ENCODE measurements at places on chromosomes 16 and 17. TPM values are rescaled to one million over a fixed set of nuclear protein-coding genes. Genes with fewer than 3 reads are reported as not detected.

NHLRC4 gene
- total RNA-seq: 0.52 TPM

EVI2A gene
- total RNA-seq: not detected

C16orf92 gene
- total RNA-seq: not detected

GRCh38 chr17:62931101-62931500 lies 34.9 kb upstream of the TANC2 start:
- peaks cover 9% of the 10 kb centered on the region for H3K4me1 ChIP-seq
- H3K4me3 ChIP-seq: no peak overlapping the region
- peaks cover 2% of the 10 kb centered on the region for H3K27me3 ChIP-seq
- H3K27ac ChIP-seq: no peak overlapping the region
- no peak for DNase-seq

- H3K36me3 ChIP-seq: no peaks in the 10 kb centered on the region
- no peak overlapping the region for H3K4me3 ChIP-seq
- H3K27ac ChIP-seq: no peak overlapping the region
- peaks cover 21% of the 10 kb centered on the region for H3K27me3 ChIP-seq
- DNase-seq: no peak
These were observed 491.0 kb downstream of the CDH13 start for GRCh38 chr16:83117810-83118209.

DNA sequence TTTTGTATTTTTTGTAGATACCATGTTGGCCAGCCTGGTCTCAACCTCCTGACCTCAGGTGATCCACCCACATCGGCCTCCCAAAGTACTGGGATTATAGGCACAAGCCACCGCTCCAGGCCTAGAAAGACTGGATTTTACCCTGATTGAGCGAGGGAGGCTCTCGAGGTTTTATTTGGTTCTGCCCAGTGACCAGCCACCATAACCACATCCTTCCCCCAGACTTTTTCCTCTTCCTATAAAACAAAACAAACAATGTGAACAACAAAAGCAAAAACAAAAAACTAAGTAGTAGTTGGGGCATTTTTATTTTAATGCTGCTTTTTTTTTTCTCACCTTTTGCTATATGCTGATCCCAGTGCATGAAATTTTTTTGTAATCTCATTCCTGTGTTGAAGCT lies 509.6 kb downstream of the MAF start:
- H3K4me1 ChIP-seq: no peaks in the 10 kb centered on the region
- no peak for DNase-seq
- H3K36me3 ChIP-seq: no peaks in the 10 kb centered on the region

DNA sequence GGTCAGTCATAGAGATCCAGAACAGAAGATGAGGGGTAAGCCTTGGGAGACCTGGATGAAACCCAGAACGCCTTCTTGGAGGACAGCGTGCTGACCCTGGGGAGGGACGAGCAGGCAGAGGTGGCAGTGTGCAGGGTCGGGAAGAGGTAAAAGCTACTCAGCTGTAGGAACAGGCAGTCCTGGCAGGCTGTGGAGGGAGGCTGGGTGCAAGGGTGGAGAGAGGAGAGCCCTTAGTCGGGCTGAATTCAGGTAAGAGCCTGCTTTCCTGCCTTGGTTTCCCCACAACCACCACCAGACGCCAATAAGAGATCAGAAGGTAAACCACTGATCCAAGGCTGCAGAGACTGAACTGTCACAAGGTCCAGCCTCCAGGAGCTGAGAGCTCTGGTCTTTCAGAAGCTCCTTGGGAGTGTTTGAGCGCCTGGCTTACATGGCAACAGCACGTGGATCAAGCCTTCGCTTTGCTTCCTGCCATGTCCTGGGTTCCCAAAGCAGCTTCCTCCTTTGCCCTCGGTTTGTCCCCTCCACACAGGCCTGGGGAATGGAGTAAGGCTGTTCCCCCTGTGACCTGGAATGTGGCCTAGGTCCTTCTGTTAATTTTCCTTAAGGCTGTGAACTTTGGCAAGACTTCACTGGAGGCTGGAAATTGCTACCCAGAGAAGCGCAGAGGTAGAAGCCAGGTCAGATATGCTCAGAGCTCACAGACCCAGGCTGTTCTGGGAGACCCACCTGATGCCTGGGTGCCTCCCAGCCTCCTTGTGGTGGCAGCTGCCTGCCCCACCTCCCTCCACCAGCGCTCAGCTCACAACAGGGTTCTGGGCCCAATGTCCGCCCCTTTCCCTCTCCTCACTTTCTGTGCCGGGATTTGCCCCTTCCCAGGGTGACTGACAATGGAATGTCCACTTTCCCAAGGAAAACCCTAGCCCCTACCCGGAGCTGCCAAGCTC lies 3.9 kb upstream of the PDK2 start:
- no peak overlapping the region for H3K27ac ChIP-seq
- no peak for DNase-seq
- H3K4me1 ChIP-seq: peaks cover 9% of the 10 kb centered on the region
- H3K27me3 ChIP-seq: no peaks in the 10 kb centered on the region

DNA sequence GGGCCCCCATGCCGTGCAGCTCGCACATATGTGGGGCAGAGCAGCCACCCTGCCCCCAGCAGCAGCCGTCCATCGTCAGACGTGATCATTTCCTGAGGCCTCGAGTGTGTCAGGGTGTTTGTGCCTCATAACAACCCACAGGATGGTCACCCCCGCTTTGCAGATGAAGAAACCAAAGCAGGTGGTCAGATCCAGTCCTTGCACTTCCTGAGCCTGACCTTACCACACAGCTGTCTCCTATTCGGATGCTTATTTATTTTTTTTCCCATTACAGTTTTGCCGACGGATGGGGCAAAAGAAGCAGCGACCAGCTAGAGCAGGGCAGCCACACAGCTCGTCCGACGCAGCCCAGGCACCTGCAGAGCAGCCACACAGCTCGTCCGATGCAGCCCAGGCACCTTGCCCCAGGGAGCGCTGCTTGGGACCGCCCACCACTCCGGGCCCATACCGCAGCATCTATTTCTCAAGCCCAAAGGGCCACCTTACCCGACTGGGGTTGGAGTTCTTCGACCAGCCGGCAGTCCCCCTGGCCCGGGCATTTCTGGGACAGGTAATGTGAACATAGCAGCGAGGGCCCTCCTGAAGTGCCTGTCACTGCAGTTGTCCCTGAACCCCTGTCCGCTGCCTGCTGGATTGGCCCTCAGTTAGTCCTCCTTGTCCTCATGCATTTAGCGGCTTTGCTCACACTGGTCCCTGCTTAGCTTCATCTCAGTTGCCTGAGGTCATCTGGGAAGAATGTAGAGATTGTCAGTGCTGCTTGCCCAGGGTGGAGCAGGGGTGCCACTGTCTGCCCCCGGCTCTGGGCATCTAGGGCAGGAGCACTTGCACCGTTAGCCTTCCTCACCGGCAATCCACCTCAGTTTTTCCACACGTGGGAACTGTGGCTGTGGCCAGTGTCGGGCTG lies 1.4 kb downstream of the MPG start:
- no peaks in the 10 kb centered on the region for H3K27me3 ChIP-seq
- peak overlapping the region; percentile 90 for H3K4me3 ChIP-seq
- peaks cover 5% of the 10 kb centered on the region for H3K36me3 ChIP-seq
- peak overlapping the region; percentile 72 for H3K27ac ChIP-seq
- no peak for DNase-seq

GRCh38 chr17:30344283-30345088 lies 10.6 kb upstream of the TMIGD1 start:
- H3K36me3 ChIP-seq: no peaks in the 10 kb centered on the region
- H3K27me3 ChIP-seq: no peaks in the 10 kb centered on the region
- H3K27ac ChIP-seq: peak overlapping the region; percentile 86
- H3K4me1 ChIP-seq: peaks cover 29% of the 10 kb centered on the region
- DNase-seq: no peak

DNA sequence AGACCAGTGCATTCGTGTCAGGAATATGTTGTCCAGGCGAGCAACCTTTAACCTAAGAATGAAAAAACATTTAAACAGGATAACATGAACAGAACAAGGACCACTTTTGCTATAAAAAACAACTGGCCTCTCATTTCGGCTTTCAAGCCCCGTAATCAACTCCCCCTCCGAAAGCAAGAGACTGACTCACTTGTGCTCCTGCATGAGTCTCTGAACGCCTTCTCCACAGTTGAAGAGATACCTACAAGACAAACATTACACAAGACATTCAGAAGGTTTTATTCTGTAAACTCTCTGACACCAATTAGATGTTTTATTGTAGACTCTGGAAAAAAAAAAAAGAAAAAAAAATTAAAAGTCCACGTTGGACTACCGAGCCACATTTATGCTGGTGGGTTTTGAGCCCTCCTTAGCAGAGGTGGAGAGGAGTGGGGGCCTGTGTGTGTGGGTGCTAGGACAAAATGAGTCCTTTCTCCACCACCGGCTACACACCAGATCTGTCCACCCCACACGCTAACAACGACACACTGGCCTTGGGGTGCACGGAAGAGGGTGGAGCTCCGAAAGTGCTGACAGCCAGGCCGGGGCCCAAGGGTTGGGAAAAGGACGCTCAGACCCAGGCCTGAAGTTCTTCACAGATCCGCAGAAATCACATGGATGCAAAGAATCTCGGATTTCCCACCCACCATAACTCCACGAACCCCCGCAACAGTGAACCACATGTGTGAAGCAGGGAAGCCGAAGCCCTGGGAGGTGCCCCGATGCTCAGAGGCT lies 759 bp downstream of the ELAC2 start:
- peaks cover 27% of the 10 kb centered on the region for H3K4me1 ChIP-seq
- peaks cover 15% of the 10 kb centered on the region for H3K36me3 ChIP-seq
- DNase-seq: no peak
- H3K27ac ChIP-seq: peak overlapping the region; percentile 98

DNA sequence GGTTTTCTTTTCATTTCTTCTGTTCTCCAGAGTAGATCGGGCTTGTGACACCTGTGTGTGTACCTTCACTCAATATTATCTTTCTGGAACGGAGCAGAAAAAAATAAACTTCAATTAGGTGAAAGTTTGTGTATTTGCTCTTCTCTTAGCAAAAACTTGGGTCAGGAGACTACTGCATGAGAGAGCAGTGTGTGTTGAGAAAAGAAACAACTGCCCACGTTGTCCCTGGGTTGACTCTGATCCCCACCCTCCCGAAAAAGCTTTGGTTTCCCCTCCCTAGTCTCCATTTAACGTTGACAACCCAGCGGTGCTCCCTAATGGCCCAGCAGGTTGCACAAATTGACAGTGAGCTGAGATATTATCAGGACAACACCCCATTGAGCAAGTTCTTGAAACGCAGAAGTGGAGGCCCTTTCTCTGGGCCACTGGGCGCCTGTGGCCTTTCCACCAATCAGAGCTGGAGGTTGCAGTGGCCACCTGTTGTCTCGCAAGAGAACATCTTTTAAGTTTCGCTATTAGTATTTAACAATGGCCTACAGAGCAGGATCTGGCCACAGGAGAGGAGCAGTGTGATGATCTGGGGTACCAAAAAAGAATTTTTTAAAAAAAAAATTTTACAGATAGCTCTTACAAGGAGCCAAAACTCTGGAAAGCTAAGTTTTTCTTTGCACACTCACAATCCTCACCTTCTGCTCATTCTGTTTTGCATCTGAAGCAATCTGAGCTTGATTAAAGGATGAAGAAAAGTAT lies 1.5 kb upstream of the TOX3 start:
- H3K36me3 ChIP-seq: no peaks in the 10 kb centered on the region
- peak overlapping the region; percentile 89 for H3K4me3 ChIP-seq
- peaks cover 32% of the 10 kb centered on the region for H3K4me1 ChIP-seq
- H3K27ac ChIP-seq: peak overlapping the region; percentile 38
- H3K27me3 ChIP-seq: peaks cover 72% of the 10 kb centered on the region

DNA sequence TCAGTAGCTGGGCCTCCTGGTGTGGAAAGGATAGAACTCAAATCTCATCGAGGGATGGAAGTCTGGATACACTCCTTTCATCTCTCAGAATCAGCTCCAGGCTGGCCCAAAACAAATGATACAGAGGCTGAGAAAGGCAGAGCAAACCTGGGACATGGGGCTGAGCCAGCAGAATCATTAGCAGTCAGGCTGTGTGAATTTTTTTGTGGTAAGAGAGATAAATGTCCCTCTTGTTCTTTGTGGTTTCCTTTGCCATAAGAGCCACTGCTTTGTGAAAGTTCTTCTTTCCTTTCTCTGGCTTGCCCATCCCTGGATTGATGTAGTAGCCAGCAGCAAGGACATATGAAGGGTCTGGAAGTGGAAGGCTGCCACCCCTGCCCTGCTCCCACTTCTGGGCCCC lies 146.2 kb downstream of the CDH13 start:
- no peaks in the 10 kb centered on the region for H3K27me3 ChIP-seq
- no peak overlapping the region for H3K4me3 ChIP-seq
- no peaks in the 10 kb centered on the region for H3K36me3 ChIP-seq
- no peaks in the 10 kb centered on the region for H3K4me1 ChIP-seq
- no peak for DNase-seq

DNA sequence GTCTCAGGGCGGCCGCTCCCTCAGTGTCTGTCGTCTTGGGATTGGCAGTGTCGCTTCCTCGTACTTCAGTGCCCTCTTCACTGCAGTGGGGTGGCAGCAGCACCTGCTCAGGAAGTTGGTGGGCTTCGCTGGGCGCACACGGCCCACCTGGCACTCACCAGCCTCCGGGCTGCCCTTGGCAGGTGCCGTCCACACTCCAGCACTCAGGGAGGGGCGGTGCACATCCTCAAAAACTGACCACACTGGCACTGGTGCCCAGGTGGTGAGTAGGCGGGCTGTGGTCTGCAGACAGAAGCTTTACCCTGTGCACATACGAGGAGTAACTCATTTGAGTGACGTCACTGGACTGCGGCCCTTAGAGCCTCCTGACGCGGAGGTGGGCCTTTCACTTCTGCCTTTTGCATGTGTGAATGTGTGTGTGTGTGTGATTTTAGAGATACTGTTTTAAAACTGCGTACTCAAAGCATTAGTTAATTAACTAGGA lies 94.6 kb downstream of the BANP start:
- DNase-seq: no peak
- no peaks in the 10 kb centered on the region for H3K27me3 ChIP-seq
- no peak overlapping the region for H3K4me3 ChIP-seq
- peaks cover 24% of the 10 kb centered on the region for H3K36me3 ChIP-seq
- no peak overlapping the region for H3K27ac ChIP-seq

DNA sequence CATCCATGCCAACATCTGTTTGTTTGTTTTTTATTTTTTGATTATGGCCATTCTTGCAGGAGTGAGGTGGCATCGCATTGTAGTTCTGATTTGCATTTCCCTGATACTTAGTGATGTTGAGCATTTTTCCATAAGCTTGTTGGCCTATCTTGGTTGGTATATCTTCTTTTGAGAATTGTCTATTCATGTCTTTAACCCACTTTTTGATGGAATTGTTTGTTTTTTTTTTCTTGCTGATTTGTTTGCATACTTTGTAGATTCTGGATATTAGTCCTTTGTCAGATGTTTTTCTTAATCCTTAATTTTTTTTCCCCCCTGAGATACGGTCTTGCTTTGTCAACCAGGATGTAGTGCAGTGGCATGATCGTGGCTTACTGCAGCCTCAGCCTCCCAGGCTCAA lies 43.0 kb downstream of the RNF135 start:
- H3K4me3 ChIP-seq: no peak overlapping the region
- no peak overlapping the region for H3K27ac ChIP-seq
- H3K27me3 ChIP-seq: peaks cover 12% of the 10 kb centered on the region
- no peaks in the 10 kb centered on the region for H3K36me3 ChIP-seq
- H3K4me1 ChIP-seq: peaks cover 4% of the 10 kb centered on the region

Data from type B pancreatic cell (in vitro differentiated cells).